ENCODE measurements at places on chromosomes 3 and 15.

DNA sequence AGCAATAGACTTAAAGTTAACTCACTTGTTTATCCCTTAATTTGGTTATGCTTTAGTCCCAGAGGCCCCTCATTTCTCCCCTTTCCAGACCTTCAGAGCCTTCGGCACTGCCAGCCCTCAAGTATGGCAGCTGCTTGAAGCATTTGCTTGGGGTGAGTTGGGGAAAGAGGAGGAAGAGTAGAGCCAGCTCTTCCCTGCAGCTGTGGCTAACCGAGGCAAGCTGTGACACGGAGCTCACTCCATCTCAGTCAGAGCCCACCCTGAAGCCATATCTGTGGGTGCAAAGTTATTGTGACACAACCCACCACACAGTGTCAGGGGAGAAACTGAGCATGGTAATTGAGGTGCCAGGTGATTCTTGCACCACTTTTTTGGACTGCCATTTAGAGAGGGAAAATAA, 66.1 kb downstream of the FILIP1L start:
- DNase-seq: no peak

GRCh38 chr15:35992791-35993190, 446.8 kb upstream of the DPH6 start:
- no peak for DNase-seq

- DNase-seq: no peak
Measured at GRCh38 chr3:58560771-58561311, 16.4 kb downstream of the FAM107A start.

DNA sequence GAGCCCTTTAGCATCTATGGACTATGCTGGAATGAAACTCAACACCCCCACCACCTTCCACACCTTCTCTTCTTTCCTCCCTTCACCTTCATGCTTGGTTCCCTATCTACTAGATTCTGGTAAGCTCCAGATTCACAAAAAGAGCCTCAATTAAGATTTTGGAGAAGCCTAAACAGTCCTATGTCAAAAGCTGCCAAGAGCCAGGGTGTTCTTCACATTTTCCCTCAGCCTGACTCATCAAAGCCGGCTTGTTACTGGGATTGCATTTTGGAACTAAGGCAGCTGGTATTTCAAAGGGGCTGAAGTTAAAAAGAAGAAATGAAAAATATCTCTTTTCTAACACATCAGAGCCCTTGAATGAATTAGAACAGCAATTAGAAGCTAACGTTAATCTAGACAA, 247.7 kb downstream of the MYRIP start:
- no peak for DNase-seq

GRCh38 chr3:188404124-188404523, 250.2 kb downstream of the LPP start:
- DNase-seq: no peak

DNA sequence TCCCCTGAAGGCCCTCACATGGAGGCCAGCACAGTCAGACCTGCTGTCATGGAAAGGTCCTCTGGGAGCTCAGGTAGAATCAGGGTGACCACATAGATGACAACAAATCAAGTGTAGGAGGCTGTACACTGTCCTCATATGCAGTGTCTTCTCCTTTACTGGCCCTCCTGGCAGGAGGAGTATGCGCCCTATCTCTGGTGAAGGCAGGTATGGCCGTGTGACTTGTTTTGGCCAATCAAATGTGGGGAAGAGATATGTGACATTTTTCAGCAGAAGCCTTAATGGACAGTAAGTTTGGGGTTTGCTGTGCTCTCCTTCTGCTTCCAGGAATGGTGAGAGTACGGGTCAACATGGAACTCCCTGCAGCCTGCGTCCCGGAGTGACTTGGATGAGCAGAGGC, 69.9 kb downstream of the RHCG start:
- no peak for DNase-seq

All from T-helper 22 cell (primary cell).